ENCODE measurements at places on chromosomes 5 and 9.

DNA sequence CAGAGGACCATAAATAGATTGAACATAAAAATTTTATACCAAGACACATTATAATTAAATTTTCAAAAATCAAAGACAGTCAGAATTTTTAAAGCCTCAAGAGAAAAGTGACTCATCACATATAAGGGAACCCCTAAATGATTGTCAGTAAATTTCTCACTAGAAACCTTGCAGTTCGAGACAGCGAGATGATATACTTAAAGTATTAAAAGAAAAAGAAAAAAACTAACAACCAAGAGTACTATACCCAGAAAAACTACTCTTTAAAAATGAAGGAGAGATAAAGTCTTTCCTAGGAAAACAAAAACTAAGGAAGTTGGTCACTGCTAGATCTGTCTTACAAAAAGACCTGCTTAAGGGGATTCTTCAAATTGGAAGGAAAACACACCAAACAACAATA, 251.4 kb upstream of the MSX2 start:
- DNase-seq: no peak

- no peak for DNase-seq
These were observed 29.4 kb upstream of the LIFR start for GRCh38 chr5:38585816-38586215.

DNA sequence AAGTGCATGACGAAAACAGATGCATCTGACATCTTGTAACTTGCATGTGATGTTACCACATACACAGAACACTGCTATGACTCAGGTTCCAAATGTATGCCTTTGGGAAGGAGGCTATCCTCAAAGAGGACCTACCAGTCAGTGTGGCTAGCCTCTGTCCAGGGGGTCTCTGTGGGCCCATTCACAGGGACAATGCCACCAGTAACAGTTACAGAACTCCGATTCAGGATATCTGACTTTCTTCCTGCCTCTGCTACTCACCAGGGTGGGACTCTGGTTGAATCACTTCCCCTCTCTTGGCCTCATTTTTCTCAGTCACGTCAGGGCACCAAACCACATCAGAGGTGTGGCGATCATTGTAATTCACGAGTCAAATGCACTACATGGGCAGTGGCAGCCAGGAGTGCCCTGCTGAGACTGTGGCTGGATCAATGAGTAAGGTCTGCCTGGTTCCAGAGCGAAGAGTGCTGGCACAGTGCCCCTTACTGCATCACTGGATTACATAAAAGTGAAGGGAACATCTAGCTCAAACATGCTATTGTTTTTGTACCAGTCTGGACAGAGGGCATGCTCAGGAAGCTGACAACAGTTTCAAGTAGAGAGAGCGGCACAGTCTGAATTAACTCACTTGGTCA, 13.2 kb downstream of the ATOX1 start:
- DNase-seq: no peak

DNA sequence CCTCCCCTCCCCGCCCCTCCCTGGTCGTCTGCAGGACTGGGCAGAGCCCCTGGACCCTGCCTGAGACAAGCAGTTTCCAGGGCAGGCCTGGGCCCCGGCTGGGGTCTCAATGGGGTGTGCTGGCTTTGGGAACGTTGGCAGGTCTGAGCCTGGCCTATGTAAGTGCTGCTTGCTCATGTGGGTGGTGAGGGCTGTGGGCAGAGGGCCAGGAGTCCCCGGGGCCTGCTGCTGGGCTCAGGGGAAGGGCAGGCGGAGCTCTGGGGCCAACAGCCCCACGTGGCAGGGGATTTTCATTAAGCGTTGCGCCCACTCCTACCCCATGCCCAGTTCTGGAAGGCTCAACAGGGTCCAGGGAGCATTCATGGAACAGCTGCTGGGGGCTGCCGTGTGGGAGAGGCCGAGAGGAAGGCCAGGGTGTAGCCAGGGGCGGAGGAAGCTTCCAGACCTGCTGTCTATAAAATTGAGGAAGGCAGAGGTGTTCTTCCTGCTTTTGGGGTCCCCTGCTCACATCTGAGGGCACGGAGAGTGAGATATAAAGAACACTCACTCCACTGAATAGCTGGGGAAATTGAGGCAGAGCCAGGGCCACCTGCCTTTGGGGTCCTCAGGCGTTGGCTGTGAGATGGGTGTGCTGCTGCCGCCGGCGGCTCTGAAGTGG, 32.5 kb downstream of the RXRA start:
- no peak for DNase-seq

- no peak for DNase-seq
These were observed 1203.4 kb downstream of the MAT2B start for GRCh38 chr5:164708831-164709230.

DNA sequence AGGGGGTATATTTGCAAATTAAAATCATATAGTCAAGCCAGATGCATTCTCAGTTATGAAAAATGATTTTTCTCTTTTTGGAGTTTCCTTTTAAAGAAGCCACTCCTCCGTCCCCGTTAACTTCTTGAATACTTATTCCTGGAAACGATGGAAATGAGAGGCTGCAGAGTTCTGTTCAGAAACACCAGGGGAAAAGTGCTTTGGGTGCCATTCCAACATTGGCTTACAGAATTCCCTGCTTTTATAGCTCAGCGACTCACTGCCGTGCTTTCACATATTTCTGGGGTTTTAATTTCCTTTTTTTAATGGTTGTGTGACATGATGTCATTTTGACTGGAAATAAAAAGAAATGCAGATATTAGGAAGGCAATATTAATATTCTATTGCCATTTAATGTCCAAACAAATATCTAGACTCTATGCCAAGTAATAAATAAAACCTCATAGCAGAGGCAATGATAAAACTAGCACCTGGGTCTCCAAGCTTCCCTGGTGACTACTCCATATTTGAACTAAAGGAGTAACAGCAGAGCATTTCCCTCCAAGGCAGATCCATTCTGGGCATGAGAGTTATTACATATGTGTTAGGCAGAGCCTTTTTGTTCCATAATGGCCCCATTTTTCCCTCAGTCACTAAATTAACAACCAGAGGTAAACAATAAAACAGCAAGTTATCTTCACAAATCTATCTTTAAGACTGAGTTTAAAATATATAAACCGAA, 363.4 kb downstream of the EBF1 start:
- no peak for DNase-seq

All from NCI-H187 (cell line).